ENCODE measurements at places on chromosomes 1 and 21.
A peak's percentile ranks its signal among the peaks of the same experiment; 100 is the strongest.

GRCh38 chr1:42177541-42177981, 13.0 kb upstream of the GUCA2A start:
- no peak for DNase-seq

GRCh38 chr1:236495467-236496112, 28.2 kb upstream of the LGALS8 start:
- DNase-seq: no peak

DNA sequence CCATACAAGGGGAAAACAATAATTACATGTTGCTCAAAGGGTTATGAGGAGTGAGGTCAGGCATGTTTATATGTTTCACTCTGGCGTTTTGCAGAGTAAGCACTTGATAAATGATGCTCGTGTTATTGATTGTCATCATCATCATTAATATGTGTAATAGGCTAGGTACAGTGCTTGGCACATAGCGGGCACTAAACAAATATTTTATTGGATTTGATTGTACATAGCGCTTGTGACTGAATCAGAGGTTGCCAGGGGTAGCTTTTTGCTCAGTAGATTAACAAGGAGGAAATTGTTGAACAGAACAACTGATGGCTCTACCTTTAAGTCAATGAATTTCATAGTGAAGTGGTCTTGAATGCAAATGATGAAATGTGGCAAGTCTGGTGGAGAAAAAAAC, 91.7 kb downstream of the ROR1 start:
- no peak for DNase-seq

GRCh38 chr1:91054780-91055481, 33.1 kb upstream of the ZNF644 start:
- peak; percentile 0 for DNase-seq

DNA sequence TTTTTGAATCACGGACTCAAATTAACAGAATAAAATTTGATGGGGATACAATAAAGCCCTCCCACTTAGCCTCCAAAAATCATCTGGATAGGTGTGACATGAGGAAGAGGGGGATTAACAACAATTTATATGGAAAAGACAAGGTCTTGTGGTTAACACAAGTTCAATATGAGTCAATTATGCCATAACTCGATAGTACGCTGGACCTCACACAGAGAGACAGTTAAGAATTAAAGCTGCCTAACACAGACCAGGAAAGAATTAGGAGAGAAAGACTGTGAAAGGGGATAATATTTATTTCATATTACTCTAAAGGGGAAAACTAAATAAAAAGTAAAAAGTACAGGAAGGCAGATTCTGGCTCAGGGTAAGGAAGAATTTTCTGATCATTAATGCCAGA, 243.7 kb upstream of the LYPLAL1 start:
- DNase-seq: no peak

GRCh38 chr1:119988306-119989062, 81.0 kb downstream of the NOTCH2 start:
- no peak for DNase-seq

GRCh38 chr1:178161516-178161915, 67.6 kb downstream of the RASAL2 start:
- no peak for DNase-seq

DNA sequence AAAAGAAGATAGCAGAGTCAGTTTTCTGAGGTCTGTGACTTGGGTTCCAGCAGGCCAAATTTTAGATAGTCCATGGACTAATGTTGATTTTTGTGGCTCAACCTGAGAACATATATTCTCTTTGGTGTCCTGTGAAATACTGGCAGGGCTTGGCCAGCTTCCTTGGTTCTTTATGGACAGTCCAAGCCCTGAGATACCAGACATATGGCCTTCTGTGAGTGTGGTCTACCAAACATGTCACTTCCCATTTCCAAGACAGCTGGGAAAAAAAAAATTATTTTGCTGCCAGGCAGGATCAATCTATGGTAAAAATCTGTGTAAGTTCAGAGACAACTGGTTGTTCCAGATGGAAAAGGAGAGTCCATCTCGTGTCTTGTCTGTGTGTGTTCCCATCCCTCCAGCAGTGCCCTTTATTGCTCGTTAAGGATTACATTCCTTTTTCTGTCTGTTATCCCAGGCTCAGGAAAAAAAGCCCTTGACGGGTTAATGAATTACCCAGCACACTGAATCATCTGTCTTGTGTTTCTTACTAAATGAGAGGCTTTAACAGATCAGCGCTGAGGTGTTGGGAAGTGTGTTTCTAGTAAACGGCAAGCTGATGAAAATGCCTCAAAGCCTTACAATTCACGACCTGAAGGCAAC, 33.4 kb upstream of the XPR1 start:
- DNase-seq: no peak

- no peak for DNase-seq
These were observed 1183.7 kb upstream of the PRMT6 start for GRCh38 chr1:105872817-105873216.

GRCh38 chr1:101567582-101568189, 330.9 kb downstream of the S1PR1 start:
- DNase-seq: peak; percentile 38

DNA sequence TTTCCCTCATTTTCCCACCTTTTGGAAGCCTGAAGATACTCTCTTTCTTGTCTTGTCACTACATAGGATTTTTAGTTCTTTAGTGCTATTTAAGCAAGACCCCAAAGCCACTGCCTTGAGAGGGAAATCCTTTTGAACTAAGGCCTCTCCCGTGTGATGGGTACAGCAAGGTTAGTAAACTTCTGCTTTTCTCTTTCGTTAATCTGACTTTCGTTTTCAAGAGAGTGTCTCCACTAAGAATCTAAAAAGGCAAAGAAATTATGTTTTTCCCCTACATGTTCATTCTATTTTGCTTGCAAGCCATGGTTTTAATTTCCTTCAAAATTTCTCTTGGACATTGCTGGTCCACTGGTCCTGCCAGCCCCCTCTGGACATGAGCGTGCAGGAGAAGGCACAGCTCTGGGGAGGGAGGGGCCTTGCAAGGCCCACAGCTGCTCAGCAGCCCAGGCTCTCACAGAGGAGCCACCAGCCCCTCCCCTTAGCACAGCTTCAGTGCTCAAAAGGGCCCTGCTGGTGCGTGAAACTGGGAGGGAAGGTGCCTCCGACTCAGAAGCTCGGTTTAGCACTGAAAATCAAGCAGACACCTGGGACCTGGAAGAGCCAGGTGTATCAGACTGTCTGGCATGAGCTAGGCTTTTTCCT, 210.9 kb upstream of the GALNT2 start:
- no peak for DNase-seq

DNA sequence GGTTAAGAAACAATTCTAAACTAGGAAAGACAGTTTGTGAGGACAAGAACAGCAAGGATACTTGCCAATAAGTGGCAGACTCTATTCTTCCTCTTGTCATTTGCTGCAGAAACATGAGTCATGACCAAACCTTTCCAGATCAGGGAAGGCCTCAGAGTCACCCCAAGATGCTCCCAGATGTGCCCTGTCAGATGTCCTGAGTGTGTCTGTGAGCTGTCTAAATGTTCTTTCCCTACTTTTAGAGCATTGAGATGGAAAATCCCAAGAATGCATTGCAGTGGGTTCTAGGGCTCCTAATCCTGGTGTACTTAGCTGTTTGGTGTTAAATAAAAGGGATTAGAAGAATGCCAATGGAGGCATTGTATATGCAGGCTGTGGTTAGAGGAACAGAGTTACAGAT, 57.5 kb upstream of the KIAA0040 start:
- DNase-seq: no peak

- DNase-seq: no peak
These were observed 220.1 kb upstream of the VAMP3 start for GRCh38 chr1:7550981-7551380.

DNA sequence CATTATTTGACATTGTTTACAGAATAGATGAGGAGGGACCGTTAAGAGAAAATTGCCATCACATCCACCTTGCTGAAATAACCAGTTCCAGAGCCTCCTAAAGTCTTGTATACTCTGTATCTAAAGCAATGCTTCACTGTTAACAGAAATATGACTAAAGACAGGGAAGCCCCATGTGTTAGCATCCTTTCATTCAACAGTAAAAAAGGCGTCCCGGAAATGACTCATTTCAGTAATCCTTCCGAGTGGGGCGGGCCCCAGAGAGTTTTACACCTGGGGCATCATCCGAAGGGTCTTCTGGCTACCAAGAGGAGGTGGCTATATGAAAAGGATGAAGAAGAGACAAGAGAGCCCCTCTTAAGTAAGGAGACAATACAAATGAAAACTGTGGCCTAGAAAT, 227.2 kb downstream of the SLC45A1 start:
- no peak for DNase-seq

- no peak for DNase-seq
These were observed 39.0 kb downstream of the SETD4 start for GRCh38 chr21:36021251-36021837.

DNA sequence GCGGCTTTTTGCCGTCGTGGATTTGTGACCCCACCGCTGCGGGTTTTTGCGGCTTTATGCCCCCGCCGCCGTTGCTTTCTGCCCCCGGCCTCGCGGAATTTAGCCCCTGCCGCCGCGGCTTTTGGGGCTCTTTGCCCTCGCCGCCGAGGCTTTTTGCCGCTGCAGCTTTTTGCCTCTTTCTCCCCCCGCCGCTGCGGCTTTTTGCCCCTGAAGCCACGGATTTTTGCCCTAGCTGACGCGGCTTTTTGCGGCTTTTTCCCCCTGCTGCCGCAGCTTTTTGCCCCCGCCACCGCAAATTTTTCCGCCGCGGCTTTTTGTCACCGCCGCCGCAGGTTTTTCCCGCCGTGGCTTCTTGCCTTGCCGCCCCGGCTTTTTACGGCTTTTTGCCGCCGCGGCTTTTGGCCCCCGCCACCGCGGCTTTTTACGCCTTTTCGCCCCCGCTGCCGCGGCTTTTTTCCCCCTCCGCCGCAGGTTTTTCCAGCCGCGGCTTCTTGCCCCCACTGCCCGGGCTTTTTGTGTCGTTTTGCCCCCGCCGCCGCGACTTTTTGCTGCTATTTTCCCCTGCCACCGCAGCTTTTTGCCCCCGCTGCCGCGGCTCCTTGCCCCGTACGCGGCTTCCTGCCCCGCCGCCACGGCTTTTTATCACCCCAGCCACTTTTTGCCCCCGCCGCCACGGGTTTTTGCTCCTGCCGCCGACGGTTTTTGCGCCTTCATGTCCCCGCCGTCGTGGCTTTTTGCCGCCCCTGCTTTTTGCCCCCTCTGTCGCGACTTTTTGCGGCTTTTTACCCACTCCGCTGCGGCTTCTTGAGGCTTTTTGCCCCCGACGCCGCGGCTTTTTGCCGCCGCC, 3933.6 kb downstream of the SRGAP2C start:
- DNase-seq: no peak

DNA sequence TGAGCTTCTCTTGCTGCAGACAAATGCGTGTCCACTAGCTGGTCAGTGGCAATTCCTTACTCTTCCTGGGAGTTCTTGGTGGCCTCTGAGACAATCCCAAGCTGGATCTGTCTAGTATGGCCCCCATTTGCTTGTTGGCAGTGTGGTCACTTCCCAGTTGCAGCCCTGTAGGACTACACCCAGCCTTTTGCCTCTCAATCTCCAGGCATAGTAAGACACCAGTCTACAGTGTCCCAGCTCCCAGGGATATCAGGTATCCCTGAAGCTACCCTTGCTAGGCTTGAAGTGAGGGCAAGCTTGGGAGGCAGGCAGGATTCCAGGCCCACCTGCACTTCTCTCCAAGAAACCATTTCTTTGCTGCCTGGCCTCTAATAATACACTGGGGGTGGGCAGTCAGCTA, 316.6 kb downstream of the RYR2 start:
- no peak for DNase-seq
